Stimulated activated CD8-positive, alpha-beta memory T cell treated with anti-CD3 and anti-CD28 coated beads, Interleukin-2, amount 100 ng/mL, for 1 hour (primary cell): ENCODE measurements at places on chromosomes 7 and 10.

DNA sequence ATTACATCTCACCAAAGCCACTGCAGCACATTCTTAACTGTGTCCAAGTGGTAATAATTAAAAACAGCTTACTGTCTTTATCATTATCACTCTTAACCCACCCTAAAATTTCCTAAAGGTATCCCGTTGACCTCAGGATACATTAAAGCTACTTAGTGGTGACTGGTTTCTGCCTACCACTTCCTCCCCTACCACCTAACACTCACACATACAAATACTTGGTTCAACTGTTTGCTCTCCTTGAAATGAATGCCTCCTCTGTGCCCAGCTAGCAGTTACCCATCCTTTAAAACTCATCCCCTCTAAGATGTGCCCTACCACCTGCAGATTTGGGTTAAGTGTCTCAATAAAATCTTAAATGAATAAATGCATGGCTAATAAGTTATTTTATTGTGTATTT is 7.1 kb downstream of the PCGF5 start:
- DNase-seq, result no peak

GRCh38 chr10:98328640-98329039 is 60.6 kb upstream of the LOXL4 start:
- no peak for DNase-seq

- no peak for DNase-seq
Measured at GRCh38 chr7:45389073-45389872, 184.9 kb upstream of the ADCY1 start.

GRCh38 chr7:87510411-87510875 is 35.0 kb upstream of the ABCB4 start:
- DNase-seq, result no peak

DNA sequence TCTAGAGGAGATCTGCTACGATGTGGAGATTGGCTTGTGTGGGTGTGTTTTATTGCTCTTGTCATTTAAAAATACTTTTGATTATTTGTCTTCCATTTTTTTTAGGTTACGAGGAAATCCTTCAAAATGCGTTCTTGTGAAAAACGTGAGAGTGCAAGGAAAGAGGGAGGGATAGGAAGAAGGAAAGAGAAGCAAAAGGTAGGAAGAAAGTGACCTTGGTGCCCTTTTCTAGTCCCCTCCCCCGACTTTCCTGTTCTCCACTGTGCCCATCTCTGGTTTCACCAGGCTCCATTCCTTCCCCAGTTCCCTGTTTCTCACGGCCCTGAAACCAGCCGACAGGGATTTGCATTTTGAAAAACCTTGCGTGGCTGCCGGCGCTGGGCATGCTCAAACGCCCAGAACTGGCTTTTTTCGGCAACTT is 506 bp upstream of the GNAI1 start:
- no peak for DNase-seq

- DNase-seq, result no peak
Measured at GRCh38 chr10:91287912-91288311, 67.4 kb downstream of the PCGF5 start.

DNA sequence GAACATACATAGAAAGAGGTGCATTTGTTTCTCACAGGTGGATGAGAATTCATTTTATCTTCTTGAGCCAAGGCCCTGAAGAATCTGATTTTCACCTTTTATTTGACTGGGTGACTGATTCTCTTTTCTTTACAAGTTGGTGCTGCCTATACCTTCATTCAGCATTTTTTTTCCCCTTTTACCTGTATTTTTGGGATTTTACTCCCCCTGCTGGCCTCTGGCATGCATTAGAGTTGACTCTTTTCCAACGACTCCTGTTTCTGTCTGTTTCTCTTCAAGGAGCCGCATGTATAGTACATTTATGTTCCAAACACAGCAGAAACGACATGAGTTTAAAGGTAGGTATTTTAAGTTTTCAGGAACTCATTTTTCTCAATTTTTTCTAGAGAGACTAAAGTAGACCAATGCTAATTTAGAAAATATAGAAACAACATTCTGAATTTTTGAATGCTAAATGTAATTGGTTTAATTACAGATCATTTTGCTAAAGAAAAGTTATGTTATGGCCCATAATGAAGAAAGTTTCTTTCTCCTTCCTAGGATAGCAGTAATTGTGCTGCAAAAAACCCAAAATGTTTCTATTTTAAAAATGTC is 149.8 kb upstream of the HDAC9 start:
- no peak for DNase-seq

DNA sequence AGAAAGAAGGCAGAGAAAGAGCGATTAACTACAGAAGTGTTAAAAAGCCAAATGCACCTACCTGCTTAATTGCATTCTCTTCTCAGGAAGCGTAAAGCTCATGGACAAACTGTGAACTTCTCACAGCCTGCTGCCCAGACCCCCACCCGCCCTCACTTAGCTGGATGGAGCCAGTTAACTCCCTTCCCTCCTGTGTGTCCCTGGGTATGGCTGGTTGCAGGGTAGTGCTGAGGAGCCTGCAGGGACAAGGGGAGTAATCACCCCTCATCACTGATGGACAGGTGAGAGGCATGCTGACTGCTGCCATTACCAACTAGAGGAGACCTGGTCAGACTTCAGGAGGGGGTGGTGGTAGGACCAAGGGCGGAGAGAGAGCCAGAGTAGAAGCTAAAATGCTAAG is 37.5 kb downstream of the ENO4 start:
- no peak for DNase-seq

GRCh38 chr7:116083796-116084195 is 53.2 kb upstream of the TFEC start:
- DNase-seq, result no peak

- no peak for DNase-seq
Measured at GRCh38 chr7:72490301-72490700, 78.2 kb upstream of the CALN1 start.

GRCh38 chr10:31528831-31529230 is 209.8 kb downstream of the ZEB1 start:
- no peak for DNase-seq

- no peak for DNase-seq
Measured at GRCh38 chr7:956031-956430, 1.6 kb upstream of the ADAP1 start.

GRCh38 chr10:3873728-3874461 is 88.9 kb upstream of the KLF6 start:
- no peak for DNase-seq

DNA sequence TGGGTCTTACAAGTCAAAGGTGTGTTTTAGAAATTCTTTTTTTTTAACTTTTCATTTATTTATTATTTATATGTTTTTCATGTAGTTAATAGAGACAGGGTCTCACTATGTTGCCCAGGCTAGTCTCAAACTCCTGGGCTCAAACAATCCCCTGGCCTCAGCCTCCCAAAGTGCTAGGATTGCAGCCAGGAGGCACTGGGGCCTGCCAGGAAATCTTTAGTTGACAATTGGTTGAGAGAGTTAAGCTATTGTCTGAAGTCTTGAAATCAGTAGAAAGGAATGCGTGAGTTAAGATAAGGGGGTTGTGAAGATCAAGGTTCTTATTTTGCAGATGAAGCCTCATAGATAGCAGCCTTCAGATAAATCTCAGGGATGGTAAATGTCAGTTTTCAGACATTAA is 245.4 kb upstream of the GALNT17 start:
- no peak for DNase-seq

- DNase-seq, result no peak
Measured at GRCh38 chr10:111578076-111578475, 501.2 kb downstream of the ADRA2A start.

GRCh38 chr10:132448248-132448731 is 51.3 kb downstream of the PWWP2B start:
- DNase-seq, result no peak

GRCh38 chr10:116082206-116082605 is 190.8 kb downstream of the GFRA1 start:
- no peak for DNase-seq

DNA sequence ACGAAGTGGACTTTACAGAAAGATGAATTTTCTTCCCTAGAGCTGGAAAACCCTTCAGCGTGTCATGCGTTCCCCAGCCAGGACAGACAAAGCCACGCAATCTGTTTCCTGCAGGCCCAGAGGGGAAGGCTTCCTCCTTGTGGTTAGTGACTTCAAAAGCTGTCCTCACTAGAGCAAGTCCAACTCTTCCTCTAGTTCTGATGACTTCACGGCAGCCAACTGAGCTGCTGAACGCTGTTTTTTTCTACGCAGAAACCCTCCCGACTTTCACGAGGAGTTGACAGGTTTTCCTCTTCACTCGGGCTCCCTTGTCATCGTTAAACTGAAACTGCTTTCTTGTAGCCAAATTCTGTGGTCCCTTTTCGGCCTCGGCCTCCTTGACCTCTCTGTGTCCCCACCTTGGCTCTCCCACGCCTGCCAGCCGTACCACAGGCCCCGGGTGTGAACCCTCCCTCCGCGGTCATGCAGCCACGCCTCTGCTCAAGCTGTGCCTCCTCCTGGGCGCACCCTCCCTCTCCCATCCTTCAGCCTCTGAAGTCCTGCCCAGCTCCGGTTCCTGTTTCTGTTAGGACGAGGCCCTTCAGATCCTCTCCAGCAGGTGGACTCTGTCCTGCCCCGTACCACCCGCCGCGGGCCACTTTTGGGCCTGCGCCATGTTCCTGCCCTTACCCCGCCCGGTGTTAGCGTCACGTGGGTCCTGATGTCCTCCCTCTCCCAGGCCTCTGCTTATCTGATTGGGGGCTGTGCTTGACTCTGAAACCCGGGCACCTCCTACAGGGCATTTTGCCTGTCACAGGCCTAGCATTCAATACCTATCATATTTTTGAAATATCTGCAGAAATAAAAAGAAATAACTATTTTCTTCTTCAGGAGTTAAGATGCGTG is 39.3 kb downstream of the CUX1 start:
- peak; percentile 56 for DNase-seq

- no peak for DNase-seq
Measured at GRCh38 chr10:42543840-42544372, 94.5 kb downstream of the ZNF33B start.

DNA sequence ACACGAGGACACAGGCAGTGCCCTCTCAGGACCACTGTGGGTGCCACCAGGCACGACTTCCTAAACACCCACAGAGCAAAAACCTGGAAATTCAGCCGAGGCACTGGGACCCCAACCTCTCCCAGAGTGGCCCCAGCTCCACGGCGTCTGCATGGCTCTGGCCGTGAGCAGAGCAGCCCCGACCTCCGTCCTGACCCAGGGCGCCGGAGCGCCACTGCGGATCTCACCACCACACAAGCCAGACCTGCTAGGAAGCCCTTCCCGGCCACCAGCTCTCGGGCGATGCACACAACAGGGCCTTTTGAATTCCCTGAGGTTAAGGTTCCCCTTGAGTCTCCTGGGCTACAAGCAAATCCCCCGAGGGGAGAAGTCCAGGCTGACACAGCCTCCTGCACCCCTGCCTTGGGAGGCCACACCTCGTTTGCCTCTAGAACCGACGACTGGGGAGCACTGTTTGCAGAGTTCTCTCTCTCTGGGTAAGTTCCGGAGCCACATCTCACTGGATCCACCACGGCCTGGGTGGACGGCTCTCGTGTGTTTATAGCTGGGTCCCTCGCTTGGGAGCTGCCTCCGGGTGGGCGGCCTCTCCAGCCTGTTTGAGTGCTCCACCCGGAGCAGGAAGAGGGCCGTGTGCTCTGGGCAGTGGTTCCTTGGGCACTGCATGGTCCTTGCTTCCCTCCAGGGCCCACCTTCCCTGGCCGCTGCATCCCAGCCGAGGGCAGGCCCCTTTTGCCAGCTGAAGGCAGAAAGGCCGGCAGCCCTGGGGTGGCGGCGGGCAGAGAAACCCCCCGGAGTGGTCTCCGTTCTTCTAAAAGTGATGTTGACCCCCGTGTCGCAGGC is 15.5 kb upstream of the PSMG3 start:
- DNase-seq, result no peak

- DNase-seq, result no peak
Measured at GRCh38 chr7:154864523-154864891, 138.4 kb downstream of the PAXIP1 start.

DNA sequence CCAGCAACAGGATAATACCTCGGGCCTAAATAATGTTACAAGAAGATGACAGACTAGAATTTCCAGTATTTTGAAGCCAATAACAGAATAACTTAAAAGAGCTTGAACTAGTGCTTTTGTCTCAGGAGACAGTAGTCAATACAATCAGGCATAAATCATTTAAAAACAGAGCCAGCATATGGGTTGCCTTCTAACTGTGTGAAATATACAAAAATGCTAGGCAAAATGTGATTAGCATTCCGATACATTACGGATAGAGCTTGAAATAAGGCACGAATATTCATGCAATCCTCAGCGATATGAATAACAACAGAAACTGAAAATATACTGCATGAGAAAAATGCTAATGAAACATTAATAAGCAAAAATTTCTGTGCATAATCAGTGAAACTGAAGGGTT is 18.3 kb upstream of the PRKAR2B start:
- no peak for DNase-seq

GRCh38 chr10:35605191-35605590 is at the start of gene GJD4:
Gene GJD4, plus strand, starts transcription at chr10:35605341. Its CDS starts 227 bp downstream, at chr10:35605568.
- DNase-seq, result no peak

- DNase-seq, result no peak
Measured at GRCh38 chr10:98299341-98299740, 31.3 kb upstream of the LOXL4 start.

DNA sequence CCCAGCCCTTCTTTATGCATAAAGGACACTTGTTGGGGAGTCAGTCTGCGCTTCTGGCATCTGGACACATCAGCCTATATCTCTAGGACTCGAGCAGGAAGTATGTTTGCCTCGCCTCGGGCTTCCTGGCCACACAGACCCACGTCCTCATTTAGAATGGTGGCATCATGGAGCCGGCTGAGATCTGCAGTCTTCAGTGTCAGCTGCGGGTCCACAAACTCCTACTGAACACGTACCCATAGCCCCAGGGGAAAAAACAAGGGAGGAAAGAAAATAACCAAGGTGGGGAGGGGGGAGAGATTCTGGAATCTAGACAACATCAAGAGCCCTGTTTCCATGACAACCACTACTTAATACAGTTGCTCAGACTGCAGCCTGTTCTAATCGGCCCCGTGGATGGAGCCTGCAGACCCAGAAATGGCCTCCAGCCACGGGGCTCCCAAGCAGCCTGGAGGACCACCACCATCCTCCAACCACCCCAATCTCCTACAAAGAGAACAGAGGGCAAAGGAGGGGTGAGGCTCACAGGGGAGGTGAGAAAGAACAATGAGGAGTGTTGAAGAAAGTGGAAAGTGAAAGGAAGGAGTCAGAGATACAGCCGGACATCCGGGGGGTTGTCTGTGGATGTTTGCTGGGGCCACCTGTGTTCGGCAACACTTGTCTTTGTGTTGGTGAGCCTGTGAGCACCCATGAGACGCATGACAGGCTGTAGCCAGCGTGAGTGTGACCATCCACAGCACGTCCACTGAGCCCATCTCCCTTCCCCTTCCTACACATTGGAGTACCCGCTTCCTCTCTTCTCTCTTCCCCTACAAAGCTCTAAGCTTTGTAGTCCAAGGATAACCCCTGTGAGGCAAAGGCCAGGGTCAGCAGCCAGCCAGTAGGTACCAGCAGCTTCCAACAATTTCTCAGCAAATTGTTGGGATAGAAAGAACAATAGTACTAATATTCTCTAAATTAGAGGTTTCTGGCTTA is 141.0 kb downstream of the PLXNA4 start:
- DNase-seq, result no peak

GRCh38 chr7:95089414-95090315 is 182.3 kb downstream of the PPP1R9A start:
- no peak for DNase-seq
